Right forelimb (tissue), 1 donor: ENCODE measurements at places on chromosomes 2 and 18.

DNA sequence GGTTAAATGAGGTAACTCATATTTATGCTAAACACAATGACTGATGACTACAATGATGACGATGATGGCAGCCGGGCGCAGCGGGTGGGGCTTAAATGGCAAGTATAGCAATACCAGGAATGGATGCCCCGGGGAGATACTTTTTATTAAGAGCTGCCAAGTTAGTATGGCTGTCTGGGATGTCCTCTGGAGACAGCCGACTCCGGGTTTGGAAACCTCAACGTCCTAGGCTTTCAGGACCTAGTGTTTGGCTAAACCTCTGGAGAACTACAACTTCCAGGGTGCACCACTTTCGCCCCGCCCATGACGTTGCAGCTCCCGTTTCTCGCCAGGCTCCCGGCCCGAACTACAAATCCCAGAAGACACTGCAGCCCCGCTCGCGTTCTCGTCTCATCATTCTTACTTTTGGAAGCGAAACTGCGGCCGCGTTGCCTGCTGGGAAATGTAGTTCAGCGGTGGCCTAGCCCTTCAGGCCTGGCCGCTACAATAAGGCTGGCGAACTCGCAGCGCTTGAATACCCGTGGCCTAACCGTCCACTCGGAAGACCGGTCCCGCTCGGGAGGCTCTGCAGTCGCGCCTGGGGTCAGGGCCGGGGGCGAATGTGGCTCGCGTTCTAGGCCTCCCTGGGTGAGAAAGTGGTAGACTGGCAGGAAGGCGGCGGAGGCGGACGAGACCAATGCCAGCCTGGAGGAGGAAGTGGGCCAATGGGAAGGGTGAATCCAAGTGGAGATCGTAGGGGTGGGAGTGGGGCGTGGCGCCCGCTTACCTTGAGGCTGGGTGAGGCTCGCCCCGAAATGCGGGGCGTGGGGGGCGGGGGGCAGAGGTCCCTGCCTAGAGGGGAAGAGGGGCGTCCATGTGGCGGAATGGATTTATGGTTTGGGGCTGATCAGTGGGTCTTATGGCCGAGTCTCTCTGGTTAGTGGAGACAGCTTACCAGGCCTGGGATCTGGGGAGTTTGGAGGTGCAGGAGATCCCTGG is at the start of gene SMARCAL1:
Gene SMARCAL1, plus strand, starts transcription at position 463 of the 978 bp plus-strand sequence. CDS start 2,221 bp downstream, outside the sequence.
- DNase-seq = peak; percentile 100

DNA sequence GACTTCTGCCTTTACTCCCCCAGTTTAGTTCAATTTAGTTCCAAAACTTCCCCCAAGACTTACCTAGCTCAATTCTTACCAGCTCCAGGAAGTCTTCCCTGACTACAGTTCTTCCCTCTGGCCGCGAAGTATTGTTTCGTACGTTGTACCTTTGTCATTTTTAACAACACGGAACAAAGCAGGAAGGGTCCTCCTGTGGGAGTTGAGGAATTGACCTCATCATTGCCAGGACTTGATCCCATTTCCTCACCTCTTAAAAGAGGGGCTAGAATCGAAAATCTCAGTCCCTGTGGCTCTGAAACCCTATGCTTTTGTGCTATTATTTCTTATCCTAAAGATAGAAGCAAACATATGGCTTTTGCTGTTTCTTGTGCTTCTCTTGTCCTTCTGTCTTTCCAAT is 187.1 kb downstream of the MYO3B start:
- DNase-seq = no peak

- no peak for DNase-seq
Observed at GRCh38 chr2:30611583-30611982, 164.5 kb downstream of the LCLAT1 start.

GRCh38 chr18:55781481-55781957 is 193.5 kb upstream of the TCF4 start:
- DNase-seq = peak; percentile 77

- DNase-seq = no peak
Observed at GRCh38 chr18:35326695-35327387, 17.4 kb downstream of the ZNF24 start.

- DNase-seq = no peak
Observed at GRCh38 chr2:220181165-220181564, 553.7 kb downstream of the SLC4A3 start.

- no peak for DNase-seq
Observed at GRCh38 chr2:150292807-150293206, 194.7 kb downstream of the RND3 start.

DNA sequence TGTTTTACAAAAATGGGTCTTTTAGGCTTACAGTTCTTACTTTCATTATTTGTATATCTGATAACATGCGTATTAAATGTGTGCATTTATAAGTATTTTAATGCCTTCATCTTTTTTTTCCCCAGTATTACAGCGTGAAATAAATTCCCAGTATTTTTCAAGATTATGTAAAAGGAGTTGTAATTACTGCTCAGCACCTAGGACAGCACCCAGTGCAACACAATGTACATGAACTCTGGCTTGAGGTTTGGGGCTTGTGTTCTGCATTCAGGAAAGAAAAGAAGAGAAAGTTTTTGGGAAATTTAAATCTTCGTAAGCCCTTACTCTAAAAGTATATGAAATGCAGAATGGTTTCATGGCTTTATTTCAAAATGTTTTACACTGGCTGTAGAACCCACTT is 16.7 kb downstream of the ZNF638 start:
- no peak for DNase-seq

GRCh38 chr2:240569523-240569997 is 1.3 kb downstream of the RNPEPL1 start:
- DNase-seq = peak; percentile 46

- no peak for DNase-seq
Observed at GRCh38 chr18:25392192-25392591, 40.2 kb upstream of the ZNF521 start.

DNA sequence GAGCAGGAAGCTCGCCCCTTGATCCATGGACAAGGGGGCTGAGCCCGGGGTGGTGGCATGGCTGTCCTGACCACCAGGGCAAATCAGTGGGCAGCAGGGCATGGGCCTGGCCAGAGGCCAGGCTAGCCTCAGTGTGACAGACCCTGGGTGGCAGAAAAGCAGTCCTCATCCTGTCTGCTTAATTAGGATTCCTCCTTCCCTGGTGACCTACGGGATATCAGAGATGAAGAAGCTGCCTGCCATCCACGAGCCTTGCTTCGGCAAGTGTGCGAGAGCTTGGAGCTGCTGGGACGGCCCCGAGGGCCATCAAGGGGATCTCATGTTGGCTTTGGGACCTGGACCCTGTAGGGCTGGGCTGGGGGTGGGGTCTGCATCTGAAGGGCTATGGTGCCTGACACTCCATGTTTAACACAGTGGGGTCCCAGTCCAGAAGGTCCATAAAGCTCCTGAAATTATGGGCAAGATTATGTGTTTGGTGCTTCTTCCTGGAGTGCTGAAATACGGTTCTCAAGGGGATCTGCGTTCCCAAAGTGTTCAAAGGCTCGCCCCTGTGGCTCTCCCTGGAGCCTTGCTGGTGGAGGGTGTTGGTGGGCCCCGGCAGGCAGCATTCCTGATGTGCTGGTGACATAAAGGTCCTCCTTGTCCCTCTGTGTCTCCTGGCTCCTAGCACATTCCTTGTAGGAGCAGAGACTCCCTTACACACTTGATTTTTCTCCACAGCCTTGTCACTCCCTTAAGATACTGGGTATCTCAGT is 52.6 kb downstream of the KCNIP3 start:
- no peak for DNase-seq

DNA sequence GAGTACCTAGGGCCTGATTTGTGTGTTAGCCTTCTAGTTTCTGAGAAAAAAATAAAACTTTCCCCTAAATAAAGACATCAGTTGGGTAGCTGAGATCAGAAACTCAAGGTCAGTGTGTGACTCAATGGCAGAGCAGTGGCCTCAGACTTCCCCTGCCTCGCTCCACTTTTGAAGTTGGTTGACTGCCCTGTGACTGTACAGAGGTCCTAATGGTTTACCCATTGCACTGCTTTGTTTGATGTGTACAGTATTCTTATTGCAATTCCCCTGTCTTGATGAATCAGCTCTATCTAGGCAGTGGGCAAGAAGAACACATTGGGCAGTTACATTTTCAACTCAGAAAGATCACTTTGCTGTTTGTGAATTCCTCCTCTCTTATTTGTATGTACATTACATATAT is 315.7 kb downstream of the KCNS3 start:
- no peak for DNase-seq
